ENCODE measurements at places on chromosomes 6 and 20. TPM values are rescaled to one million over a fixed set of nuclear protein-coding genes. Genes with fewer than 3 reads are reported as not detected.

The MMP24 gene
- not detected for total RNA-seq

The SMIM26 gene
- total RNA-seq: 64.7 TPM

- no peaks in the 10 kb centered on the region for H3K27me3 ChIP-seq
- H3K27ac ChIP-seq: peak overlapping the region; percentile 77
- peaks cover 35% of the 10 kb centered on the region for H3K4me1 ChIP-seq
- peaks cover 44% of the 10 kb centered on the region for H3K36me3 ChIP-seq
- H3K4me3 ChIP-seq: peak overlapping the region; percentile 99
- peak; percentile 78 for DNase-seq
These were observed 471 bp downstream of the EZR start for GRCh38 chr6:158818581-158819212.

GRCh38 chr6:12208190-12208589, 82.0 kb upstream of the EDN1 start:
- no peak overlapping the region for H3K27ac ChIP-seq
- peaks cover 9% of the 10 kb centered on the region for H3K27me3 ChIP-seq
- peaks cover 3% of the 10 kb centered on the region for H3K4me1 ChIP-seq
- no peaks in the 10 kb centered on the region for H3K36me3 ChIP-seq

The SIGLEC1 gene
- 0.03 TPM for total RNA-seq

DNA sequence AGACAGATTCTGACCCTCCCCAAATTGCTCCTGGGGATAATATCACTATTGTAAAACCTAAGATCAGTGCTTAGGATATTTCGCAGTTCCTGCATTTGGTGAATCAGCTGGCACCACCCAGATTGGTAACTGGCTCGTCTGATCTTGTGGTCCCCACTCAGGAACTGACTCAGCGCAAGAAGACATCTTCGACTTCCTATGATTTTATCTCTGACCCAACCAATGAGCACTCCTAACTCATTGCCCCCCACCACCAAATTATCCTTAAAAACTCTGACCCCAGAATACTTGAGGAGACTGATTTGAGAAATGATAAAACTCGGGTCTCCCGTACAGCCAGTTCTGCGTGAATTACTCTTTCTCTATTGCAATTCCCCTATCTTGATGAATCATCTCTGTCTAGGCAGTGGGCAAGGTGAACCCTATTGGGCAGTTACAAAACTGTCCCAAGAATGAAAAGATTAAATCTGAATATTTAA, 55.7 kb upstream of the PRND start:
- H3K36me3 ChIP-seq: peaks cover 25% of the 10 kb centered on the region
- DNase-seq: peak; percentile 81
- H3K4me3 ChIP-seq: peak overlapping the region; percentile 57
- no peaks in the 10 kb centered on the region for H3K27me3 ChIP-seq
- H3K27ac ChIP-seq: peak overlapping the region; percentile 95
- H3K4me1 ChIP-seq: peaks cover 69% of the 10 kb centered on the region

The MYB gene
- total RNA-seq: 27.7 TPM

- H3K4me1 ChIP-seq: no peaks in the 10 kb centered on the region
- H3K27ac ChIP-seq: no peak overlapping the region
These were observed 199.1 kb downstream of the SCP2D1 start for GRCh38 chr20:19012676-19013075.

DNA sequence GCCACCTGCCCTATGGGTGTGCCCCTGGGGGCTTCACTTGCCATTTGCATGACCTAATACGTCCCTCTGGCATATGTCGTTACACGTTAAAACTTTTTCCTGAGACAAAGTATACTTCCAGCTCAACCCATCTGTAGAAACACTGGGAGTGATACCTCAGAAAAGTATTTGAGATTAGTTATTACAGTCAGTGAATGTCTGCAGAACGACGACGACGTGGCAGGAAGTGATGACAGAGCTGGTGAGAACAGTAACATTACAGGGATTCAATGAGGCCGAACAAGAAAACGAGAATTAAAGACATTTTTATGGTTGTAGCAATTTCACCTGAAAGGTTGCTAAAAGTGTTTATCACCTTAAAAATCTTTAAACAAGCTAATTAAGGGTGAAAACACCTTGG, 40.2 kb downstream of the SASH1 start:
- no peak overlapping the region for H3K27ac ChIP-seq
- H3K27me3 ChIP-seq: peaks cover 4% of the 10 kb centered on the region
- DNase-seq: no peak
- no peak overlapping the region for H3K4me3 ChIP-seq

The MYO6 gene
- 4.6 TPM for total RNA-seq

- peaks cover 1% of the 10 kb centered on the region for H3K4me1 ChIP-seq
- H3K27ac ChIP-seq: no peak within 1 kb of the TSS
- H3K36me3 ChIP-seq: no peaks in the 10 kb centered on the region
- DNase-seq: no peak
- no peak within 1 kb of the TSS for H3K4me3 ChIP-seq
These were observed at the start of gene ADGRF4 for GRCh38 chr6:47698342-47698787. Gene ADGRF4 (plus strand): TSS chr6:47698580. CDS start chr6:47707246, 8,666 bp downstream.

GRCh38 chr20:31576751-31577150, 28.3 kb upstream of the ID1 start:
- peaks cover 23% of the 10 kb centered on the region for H3K4me1 ChIP-seq
- no peaks in the 10 kb centered on the region for H3K36me3 ChIP-seq
- peaks cover 4% of the 10 kb centered on the region for H3K27me3 ChIP-seq
- no peak overlapping the region for H3K4me3 ChIP-seq

GRCh38 chr6:12516070-12516469, 200.5 kb upstream of the PHACTR1 start:
- no peak overlapping the region for H3K27ac ChIP-seq
- no peaks in the 10 kb centered on the region for H3K36me3 ChIP-seq
- no peaks in the 10 kb centered on the region for H3K4me1 ChIP-seq
- DNase-seq: no peak
- H3K27me3 ChIP-seq: no peaks in the 10 kb centered on the region

- H3K36me3 ChIP-seq: no peaks in the 10 kb centered on the region
- H3K4me1 ChIP-seq: peaks cover 9% of the 10 kb centered on the region
- H3K27ac ChIP-seq: no peak overlapping the region
- peaks cover 9% of the 10 kb centered on the region for H3K27me3 ChIP-seq
- H3K4me3 ChIP-seq: no peak overlapping the region
These were observed 11.4 kb downstream of the TEAD3 start for GRCh38 chr6:35485402-35485877.

DNA sequence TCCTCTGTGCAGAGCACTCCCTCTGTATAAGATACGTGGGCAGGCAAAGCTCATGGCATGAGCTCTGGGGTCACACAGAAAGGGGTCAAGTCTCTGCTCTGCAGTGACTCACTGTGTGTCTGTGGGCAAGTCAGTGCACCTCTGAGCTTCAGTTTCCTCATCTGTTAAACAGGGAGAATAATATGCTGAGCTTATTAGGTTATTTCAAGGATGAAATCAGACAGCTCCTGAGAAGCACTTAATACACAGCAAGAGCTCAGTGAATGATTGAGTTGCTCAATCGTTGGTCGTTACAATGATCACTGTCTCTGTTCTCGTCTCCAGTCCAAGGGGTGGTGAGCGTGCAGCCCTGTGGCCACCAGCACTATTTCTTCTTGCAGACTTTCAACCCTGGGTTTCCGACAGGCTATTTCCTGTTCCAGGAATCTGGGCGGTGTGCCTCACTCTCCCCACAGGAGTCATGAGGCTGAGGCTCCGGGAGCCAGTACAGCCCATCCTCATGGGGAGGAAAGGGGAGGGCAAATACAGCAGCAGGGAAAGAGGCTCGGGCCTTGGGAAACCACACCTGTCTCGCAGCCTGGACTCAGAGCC, 28.9 kb downstream of the KIAA1755 start:
- no peak for DNase-seq
- peaks cover 4% of the 10 kb centered on the region for H3K27me3 ChIP-seq

- no peak overlapping the region for H3K4me3 ChIP-seq
- H3K4me1 ChIP-seq: peaks cover 6% of the 10 kb centered on the region
- H3K36me3 ChIP-seq: no peaks in the 10 kb centered on the region
These were observed 18.9 kb downstream of the TTBK1 start for GRCh38 chr6:43262000-43262779.

GRCh38 chr6:80454197-80454596, 347.7 kb downstream of the BCKDHB start:
- peaks cover 20% of the 10 kb centered on the region for H3K4me1 ChIP-seq
- H3K27me3 ChIP-seq: no peaks in the 10 kb centered on the region
- no peaks in the 10 kb centered on the region for H3K36me3 ChIP-seq
- peak overlapping the region; percentile 71 for H3K27ac ChIP-seq

GRCh38 chr6:127561660-127562059, 15.3 kb upstream of the C6orf58 start:
- DNase-seq: no peak
- no peaks in the 10 kb centered on the region for H3K4me1 ChIP-seq
- H3K27me3 ChIP-seq: peaks cover 12% of the 10 kb centered on the region
- no peak overlapping the region for H3K4me3 ChIP-seq
- no peaks in the 10 kb centered on the region for H3K36me3 ChIP-seq

DNA sequence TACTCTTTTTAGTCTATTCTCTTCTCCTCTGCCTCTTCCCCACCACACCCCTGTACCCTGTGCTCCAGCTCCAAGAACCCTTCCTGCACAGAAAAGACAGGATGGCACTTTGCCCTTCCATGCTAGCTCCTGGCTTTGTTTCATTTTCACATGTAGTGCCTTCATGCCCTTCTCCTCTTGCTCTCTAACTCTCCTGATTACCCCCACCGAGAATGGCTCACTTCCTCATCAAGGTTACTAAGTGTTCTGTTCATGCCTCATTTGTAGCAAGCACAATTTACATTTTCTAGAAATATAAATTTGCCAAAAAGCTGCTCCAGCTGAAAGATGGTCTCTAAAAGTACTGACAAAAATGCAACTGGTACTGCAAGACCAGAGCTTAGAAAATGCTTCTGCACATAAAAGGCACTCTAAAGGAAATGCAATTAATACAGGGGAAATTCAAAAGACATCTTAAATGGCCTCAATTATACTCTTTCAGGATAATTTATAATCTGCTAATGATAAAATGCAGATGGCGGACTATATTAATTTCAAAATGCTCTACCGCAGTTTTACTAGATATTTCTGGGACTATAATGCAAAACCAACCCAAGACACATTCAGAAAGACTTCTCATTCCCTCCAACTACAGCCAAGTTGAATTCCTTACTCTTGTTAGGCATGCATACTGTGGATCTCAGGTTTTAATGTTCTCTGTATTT, 570.2 kb downstream of the PRKN start:
- no peaks in the 10 kb centered on the region for H3K4me1 ChIP-seq
- H3K36me3 ChIP-seq: no peaks in the 10 kb centered on the region
- no peak overlapping the region for H3K4me3 ChIP-seq
- no peak for DNase-seq
- H3K27ac ChIP-seq: no peak overlapping the region
